ENCODE measurements at places on chromosomes 2 and 18.

DNA sequence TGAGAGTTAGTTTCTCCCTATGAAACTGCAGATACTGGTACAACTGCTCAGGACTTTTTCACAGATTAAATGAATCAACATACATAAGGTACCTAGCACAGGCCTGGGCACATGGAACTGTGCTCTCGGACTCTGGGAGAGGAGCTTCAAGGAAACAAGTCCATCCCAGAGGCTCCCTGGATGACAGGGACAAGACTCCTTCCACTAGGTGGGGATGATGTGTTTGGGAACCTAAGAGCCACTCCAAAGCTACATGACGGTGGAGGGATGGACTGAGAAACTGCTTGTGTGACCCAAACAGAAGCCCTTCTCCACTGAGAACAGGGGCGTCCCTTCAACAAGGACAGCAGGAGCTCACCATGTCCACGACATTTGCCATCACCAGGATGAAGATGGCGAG is 37.1 kb downstream of the CENPO start:
- no peak for DNase-seq

- DNase-seq: no peak
Observed at GRCh38 chr2:119760956-119761275, 1.2 kb downstream of the PTPN4 start.

GRCh38 chr2:146258071-146258470 is 1586.8 kb upstream of the ACVR2A start:
- no peak for DNase-seq

DNA sequence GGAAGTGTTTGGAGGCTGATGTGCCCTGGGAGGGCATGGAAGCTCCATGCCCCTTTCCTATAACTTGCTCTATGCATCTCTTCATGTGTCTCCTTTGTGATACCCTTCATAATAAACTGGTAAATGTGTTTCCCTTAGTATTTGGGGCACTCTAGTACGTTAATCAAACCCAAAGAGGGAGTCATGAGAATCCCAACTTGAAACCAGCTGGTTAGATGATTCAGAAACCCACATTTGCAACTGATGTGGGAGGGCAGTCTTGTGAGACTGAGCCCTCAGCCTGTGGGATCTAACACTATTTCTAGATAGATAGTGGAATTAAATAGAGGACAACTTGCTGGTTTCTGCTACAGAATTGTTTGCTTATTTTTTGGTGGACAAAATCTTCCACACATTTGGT is 20.3 kb downstream of the ANKRD30B start:
- no peak for DNase-seq

GRCh38 chr2:150207979-150208378 is 279.5 kb downstream of the RND3 start:
- DNase-seq: no peak

GRCh38 chr2:172680436-172681068 is 55.1 kb upstream of the RAPGEF4 start:
- DNase-seq: no peak

DNA sequence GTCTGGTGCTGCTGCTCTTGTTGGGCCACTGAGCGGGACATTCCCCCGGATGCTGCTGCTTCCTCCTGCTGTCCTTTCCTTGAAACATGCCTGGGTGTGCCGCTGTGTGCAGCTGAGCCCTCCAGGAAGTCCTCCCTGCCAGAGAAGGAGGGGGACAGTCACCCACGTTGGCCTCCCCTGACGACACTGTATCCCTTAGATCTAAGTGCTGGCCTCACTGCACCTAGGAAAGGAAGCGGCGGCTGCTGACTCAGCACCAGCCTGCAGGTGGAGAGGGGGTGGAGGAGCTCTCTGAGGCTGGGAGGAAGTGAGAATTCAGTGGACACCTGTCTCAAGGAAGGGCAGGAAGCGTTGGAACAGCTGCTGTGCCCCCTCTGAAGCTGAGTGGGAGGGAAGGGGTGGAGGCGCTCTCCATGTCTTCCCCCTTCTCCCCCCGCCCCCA is 239.8 kb downstream of the HAUS1 start:
- DNase-seq: no peak

DNA sequence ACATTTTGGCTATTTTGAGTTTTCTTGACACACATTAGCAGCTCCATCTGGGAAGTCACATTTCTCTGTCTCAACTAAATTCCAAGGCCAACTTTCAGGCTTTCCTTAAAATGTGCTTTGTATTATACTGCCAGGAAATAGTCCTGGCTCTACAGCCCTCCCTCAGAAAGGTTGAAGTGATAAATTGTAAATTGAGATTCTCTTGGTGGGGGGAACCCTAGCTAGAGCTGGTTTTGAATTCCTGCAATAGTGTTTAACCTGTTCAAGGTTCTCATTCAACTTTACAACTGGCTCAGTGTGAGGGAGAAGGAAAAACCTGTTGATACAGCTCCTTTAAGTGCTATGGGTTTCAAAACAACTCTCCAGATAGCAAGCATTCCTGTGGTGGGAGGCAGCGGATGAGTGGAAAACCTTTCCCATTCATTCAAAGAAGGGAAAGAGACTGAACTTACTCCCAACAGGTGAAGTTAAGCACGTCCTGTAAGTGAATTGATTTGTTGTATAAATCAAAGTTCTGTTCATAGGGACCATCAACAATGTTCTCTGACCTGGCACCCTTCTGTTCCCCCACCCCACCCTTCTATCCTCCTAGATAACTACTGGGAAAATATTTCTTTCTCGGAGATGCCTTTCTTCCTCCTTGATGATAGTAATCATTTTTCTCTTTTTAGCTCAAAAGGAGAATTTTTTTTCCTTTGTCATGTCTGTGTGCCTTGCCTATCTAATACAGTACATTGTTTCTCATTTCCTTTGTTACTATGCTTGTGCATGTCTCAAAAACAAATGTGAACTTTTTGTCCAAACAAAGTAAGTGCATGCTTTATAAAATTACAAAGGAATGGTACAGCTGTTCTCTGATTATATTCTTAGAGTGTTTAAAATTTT is 44.2 kb upstream of the SLC39A10 start:
- DNase-seq: no peak

DNA sequence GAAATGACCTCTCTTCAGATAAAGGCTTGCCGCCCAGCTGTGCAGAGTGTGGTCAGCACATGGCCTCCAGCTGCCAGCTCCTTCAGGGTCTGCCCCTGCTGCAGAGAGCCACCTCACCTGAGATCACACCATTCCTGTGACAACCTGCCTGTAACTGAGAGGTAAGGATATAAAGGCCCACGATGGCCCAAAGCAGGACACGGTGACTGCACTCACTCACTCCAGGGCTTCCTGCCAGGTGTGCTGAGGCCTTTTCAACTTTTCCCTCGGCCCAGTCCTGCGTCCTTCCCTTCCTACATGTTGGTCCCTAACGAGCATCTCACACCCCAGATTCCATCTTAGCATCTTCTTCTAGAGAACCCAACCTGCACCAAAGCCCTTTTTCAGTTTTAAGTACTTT is 36.2 kb downstream of the ANKRD44 start:
- DNase-seq: no peak

- no peak for DNase-seq
Observed at GRCh38 chr18:10523544-10523943, 2.3 kb upstream of the NAPG start.

GRCh38 chr18:23337599-23338444 is 115.3 kb upstream of the RIOK3 start:
- no peak for DNase-seq

- no peak for DNase-seq
Observed at GRCh38 chr2:14678761-14679160, 46.2 kb downstream of the LRATD1 start.

DNA sequence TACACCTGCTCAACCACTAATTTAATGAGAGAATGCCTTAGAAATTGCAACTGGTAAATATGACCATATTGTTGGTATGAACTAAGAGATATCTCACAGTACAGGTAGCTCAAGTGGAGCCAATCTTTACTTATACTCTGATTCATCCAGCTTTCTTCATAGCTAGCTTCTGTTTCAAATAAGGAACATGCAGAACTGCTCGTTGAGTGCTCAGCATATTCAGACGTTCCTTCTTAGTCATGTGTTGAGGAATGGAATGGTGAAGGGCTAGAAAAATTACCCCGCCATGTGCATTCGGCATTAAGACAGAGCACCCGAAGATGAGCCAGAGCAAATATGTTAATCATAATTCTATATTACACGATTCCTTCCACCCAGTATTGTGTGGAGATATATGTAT is 144.0 kb upstream of the VRK2 start:
- no peak for DNase-seq

DNA sequence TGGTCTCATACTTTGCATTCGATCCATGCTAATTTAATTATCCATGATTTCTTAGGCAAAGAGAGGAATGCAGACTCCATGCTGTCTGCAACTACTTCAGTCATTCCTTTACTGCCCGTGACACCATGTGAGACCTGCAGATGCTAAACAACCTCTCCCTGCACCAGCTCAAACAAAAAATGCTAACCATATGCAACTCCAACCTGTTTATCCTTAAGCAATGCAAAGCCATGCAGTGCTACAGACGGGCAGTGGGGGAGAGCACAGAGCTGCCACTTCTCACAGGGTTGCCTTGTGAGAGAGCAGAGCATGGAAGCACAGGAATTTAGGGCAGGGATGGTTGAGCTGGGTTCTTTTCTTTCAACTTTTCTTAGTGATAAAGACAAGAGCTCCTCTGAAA is 74.9 kb upstream of the KLHL14 start:
- DNase-seq: no peak

DNA sequence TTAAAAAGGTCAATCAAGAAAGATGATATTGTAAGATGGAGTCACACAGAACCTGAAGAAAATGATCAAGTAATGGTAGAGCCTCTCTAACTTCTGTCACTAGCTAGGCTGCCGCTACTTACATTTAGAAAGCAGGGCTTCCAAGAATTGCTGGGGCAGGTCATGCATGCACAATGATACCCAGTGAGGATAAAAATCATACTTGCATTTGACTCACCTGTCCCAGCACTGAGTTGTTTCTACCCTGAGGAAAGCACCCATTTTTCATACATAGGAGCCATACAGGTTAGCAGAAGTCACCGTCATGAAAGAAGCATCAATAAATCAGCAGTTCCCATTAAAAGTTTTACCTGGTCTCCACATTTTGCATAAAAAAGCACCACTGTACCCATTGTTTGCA is 662.3 kb upstream of the FANCL start:
- DNase-seq: no peak

- no peak for DNase-seq
Observed at GRCh38 chr2:231325826-231326225, 69.7 kb upstream of the B3GNT7 start.

DNA sequence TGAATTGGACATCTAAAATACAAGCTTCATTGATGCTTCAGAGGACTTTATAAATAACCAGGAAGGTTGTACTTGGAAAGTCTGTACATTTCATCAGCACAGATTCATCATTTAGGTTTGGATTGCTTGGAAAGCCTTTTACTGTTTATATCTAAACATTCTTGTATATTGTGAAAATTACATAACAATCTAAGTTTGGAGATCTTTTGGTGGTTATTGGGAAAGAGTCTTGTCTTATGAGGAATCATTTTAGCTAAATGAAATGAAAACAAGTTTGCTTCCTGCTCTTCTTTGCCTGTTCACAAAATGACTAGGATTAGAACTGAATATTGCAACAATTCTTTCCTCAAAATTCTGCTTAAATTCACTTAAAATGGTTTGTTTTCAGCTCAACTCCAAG is 79.3 kb downstream of the ABI2 start:
- DNase-seq: no peak

DNA sequence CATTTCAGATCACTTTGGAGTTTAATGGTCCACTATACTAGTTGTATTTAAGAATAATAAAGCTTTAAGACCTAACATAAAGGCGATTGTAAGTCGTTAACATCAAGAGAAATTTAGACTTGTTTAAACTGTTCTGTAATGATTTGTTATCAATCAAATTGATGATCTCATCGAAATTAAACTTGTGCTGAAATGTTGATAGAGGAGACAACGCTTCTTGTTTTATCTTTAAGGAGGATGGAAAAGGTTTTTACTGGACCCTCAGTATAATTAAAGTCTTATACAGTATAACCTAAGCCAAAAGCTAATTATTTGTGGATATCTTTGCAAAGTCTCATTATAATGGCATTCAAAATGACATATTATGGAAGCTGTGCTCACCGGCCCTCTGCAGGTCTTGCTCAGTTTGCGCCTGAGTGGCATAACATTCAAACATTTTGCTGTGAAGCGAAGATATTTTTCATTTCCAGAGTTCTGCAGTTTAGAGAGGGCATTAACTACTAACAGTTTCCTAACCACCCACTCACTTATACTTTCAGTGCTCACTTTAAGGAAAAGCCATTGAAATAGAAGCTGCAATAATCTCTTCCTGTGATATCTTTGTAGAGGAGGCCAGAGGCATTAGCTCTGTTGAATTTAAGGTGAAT is 1.4 kb upstream of the SERTAD2 start:
- no peak for DNase-seq

DNA sequence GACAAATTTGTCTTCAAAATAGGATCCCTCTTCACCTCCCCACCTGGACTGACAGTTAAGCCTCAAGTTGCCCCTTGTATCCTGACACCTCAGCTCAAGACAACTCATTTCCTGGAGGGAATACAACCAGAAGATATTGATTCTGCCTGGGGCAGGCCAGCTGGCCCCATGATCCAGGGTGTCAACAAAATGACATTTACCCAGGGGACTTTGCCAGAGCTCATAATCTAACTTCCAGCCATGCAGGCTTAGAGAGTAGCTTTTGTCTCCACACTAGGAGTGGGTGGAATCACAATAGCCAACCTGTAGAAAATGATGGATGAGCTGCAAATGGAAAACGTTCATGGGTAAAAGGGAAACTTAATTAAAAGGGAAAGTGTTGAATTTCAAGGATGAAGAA is 220.1 kb upstream of the DPP10 start:
- no peak for DNase-seq

GRCh38 chr2:192444286-192444838 is 249.6 kb upstream of the TMEFF2 start:
- no peak for DNase-seq

DNA sequence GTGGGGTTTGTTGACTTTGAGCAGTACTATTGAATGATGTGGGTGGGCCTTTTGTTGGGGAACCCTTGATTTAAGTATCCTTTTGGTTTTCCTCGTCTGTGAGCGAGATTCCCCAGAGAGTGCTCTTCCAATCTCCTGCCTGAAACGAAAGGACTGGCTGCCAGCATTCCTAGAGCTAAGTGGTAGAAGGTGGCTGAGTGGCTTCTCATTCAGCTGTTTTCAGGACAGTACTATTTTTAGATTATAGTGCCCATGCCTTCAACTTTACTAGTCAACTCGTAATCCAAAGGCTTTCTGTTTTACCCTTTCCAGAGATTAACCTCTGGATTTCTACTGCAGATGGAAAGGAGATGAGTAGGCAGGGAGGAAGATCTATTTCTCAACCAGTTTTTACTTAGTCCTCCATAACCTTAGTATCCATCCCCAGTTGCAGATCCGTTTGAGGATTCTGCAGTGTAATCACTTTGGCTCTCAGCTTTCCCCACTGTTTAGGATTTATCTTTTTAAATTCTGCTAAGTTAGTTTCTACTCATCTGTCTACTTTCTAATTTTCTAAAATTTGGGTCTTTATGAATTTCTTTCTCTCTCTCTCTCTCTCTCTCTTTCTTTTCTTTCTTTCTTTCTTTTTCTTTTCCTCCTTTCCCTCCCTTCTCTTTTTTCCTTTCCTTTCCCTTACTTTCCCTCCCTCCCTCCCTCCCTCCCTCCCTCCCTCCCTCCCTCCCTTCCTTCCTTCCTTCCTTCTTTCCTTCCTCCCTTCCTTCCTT is 9.2 kb downstream of the SLC4A1AP start:
- DNase-seq: no peak

Measured in stimulated activated CD4-positive, alpha-beta T cell treated with anti-CD3 and anti-CD28 coated beads, TNF-alpha, amount 100 ng/mL, for 1 hour (primary cell).